Breast epithelium (tissue), 4 donors: ENCODE measurements at places on chromosomes 11 and 22.

GRCh38 chr11:128086794-128087193, 500.6 kb downstream of the ETS1 start:
- H3K27me3 ChIP-seq: no peaks in the 10 kb centered on the region
- no peaks in the 10 kb centered on the region for H3K36me3 ChIP-seq
- no peak overlapping the region for H3K4me3 ChIP-seq
- no peaks in the 10 kb centered on the region for H3K4me1 ChIP-seq
- no peak overlapping the region for H3K27ac ChIP-seq

GRCh38 chr22:43995057-43995685, 28.9 kb upstream of the PARVB start:
- no peak overlapping the region for H3K27ac ChIP-seq
- H3K4me1 ChIP-seq: no peaks in the 10 kb centered on the region
- no peaks in the 10 kb centered on the region for H3K27me3 ChIP-seq
- no peak for DNase-seq
- H3K36me3 ChIP-seq: no peaks in the 10 kb centered on the region

DNA sequence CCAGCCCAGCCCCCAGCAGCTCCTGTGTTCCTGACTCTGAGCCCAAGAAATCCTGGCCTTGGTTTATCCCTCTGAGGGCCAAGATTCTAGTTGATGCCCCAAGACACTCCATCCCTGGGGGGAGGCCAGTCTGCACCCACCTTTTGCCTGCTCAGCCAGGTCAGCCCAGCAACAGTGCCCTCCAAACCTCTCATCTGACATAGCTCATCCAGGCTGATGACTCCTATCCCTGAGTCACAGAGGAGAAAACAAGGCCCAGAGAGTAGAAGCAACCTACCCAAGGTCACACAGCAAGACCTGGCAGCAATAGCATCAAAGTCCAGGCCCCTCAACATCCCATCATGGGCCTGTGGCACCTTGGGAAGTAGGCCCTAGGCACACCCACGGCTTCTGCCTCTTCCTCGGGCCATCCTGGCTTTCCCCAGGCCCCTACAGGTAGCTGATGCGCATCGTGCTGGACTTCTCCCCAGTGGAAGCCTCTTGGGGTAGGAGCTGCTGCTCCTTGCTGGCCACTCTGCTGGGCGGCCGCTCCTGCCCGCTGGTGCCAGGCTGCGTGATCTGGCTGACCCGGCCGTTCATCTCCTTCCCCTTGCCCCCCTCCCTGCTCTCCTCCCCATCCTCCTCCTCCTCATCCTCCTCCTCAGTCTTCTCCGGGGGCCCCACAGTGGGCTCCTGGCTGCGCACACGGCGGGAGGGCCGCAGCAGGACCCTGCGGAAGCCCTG, 6.0 kb downstream of the SSTR3 start:
- no peak for DNase-seq
- H3K4me1 ChIP-seq: no peaks in the 10 kb centered on the region
- no peak overlapping the region for H3K27ac ChIP-seq
- H3K27me3 ChIP-seq: no peaks in the 10 kb centered on the region
- no peaks in the 10 kb centered on the region for H3K36me3 ChIP-seq

GRCh38 chr22:22881116-22882000, 6.3 kb upstream of the IGLL5 start:
- no peaks in the 10 kb centered on the region for H3K36me3 ChIP-seq
- H3K27ac ChIP-seq: no peak overlapping the region
- no peak for DNase-seq
- no peaks in the 10 kb centered on the region for H3K27me3 ChIP-seq
- H3K4me1 ChIP-seq: no peaks in the 10 kb centered on the region
